Stimulated activated CD8-positive, alpha-beta memory T cell treated with anti-CD3 and anti-CD28 coated beads, Interleukin-4, amount 100 ng/mL, for 1 hour (primary cell): ENCODE measurements at places on chromosomes 5 and 9.

GRCh38 chr9:129077236-129077635, 3.7 kb upstream of the DOLPP1 start:
- DNase-seq, result no peak

GRCh38 chr9:18009902-18010301, 431.0 kb downstream of the SH3GL2 start:
- DNase-seq, result no peak

DNA sequence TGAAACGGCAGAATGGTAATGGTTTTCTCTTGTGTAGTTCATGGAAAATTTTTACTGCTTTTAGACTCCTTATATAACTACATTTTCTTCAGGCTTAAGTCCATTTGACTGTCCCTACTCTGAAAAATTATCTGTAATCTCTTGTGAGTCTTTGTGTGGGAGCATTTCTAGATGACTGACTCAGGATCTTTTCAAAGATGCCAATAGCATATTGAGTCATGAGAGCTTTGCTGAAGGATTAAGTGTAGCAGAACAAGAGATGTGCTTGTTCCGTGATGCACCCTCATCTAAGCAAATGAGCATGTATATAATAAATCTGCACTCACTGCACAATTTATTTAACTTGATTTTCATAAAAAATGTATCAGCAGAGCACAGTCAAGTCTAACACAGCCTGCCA, 298.7 kb upstream of the CDH6 start:
- no peak for DNase-seq

GRCh38 chr5:33205727-33206410, 234.9 kb upstream of the TARS1 start:
- DNase-seq, result no peak

DNA sequence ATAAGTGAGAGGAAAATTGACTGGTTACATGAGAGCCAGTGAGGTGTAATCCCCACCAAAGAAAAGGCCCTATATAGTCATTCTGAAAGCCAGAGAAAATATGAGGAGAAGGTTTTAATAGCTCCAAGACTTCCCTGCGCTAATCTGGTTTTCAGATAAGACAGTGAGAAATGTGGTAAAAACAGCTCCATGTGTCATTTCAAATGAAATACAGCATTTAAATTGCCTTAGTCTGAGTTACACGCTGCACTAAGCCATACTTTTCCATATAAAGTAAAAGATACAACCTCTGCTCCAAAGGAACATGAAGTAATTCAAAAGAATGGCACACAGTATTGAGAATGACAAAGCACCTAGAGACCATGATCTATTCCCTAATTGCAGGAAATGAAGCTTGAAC, 378.0 kb upstream of the PDE4D start:
- DNase-seq, result no peak

GRCh38 chr9:114049441-114050225, 28.5 kb downstream of the AMBP start:
- DNase-seq, result no peak

GRCh38 chr5:158086856-158087255, 227.9 kb upstream of the CLINT1 start:
- DNase-seq, result no peak

GRCh38 chr5:107154593-107154992, 516.1 kb downstream of the EFNA5 start:
- no peak for DNase-seq

DNA sequence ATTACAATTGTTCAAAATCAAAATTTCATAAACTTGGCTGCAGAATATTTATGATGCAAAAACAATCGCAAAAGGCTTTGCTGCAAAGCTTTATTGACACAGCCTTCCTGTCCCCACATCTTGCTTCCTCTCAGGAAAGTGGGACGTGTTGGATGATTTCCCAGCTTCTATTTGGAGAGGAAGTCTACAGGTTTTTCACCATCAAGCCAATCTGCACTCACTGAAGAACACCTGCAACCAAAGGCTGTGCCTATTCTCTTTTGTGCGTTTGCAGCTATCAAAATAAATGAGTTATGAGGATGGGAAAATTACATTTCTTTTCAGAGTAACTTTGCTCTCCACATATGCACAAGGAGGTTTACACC, 214.4 kb downstream of the PLK2 start:
- DNase-seq, result no peak

- no peak for DNase-seq
Observed at GRCh38 chr9:76415731-76416130, 21.5 kb upstream of the RFK start.

DNA sequence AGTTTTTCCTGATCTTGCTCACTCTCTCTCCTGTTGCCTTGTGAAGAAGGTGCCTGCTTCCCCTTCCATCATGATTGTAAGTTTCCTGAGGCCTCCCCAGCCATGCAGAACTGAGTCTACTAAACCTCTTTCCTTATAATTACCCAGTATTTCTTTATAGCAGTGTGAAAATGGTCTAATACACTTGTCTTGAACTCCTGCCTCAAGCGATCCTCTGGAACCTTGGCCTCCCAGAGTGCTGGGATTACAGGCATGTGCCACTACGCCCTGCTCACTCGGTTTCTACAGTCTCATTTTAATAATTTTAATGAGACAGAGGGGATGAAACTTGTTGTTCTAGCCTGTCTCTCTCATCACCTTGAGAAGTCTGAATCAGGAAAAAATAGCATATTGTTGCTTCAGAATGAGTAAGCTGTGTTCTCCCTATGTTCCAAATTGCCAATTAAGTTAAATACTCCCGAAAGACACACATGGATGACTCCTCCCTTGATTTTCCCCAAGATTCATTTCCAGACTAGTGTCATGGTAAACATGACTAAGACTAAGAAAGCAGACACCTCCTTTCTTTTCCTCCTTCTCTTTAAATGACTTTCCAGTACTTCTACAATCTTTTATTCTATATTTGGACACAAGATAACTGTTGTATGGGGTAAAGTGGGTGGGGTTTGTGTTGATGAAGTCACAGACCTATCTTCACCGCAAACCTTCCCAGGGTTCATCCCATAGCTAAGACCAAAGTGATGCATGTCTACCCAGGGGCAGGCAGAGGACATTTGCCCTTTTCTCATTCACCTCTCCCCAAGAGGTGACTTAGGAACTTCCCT, 7.8 kb upstream of the DNAJC18 start:
- DNase-seq, result no peak

DNA sequence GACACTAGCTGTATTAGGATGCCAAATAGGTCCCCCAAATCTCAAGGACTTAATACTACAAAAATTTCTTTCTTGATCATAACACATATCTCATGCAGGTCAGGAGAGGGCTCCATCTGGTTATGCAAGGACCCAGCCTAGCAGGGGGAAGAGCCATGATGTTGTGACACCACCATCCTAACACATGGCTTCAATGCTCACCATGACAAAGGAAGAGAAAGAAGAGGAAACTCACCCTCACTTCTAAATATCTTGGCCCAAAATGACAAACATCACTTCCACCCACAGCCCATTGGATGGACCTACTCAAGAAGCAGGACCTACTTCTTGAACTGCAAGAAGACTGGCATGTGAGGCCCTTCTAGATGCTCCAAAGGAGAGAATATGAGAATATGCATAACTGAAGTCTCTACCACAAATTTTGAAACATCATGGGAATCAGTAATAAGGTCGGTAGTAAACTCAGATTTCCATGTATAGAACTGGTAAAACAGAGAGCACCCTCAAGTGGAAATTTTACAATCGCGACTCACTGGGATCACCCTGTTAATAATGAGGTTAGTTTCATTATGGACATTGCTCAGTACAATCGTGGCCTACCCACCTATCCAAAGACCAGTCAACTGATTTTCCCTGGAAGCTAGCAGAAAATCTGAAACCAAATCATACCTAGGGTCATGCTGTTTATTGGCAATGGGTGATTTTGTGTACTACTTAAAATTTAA, 308.2 kb downstream of the ACTL7B start:
- no peak for DNase-seq

DNA sequence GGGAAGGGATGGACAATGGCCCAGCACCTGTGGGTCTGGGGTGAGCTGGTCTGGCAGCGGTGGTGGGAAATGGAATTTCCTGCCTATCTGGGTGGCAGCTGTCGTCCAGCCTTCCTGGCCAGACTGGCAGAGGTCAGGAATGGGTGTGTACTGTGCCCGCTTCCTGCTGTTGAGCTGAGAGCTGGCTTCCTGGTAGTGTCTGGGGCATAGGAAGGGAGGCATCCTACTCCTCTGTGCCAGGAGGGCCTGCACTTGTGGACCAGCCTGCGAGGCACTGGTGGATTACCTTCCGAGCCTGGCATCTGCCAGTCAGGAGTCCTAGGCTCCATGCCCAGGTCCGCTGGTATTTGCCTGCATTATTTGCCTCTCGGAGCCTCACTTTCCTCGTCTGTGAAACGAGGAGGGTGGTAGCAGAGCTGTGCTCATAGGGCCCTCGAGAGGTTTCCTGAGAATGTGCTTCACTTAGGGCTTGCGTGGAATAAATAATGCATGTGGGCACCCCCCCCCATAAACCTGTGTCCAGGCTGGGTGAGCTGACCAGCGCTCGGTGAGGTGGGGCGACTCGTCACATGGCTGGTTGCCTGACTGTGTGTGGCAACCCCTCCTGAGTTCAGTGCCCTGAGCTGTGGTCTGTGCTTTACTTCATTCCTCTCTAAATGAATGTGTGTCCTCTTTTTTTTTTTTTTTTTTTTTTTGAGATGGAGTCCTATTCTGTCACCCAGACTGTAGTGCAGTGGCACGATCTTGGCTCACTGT, 47.7 kb downstream of the HMCN2 start:
- no peak for DNase-seq

- DNase-seq, result no peak
Observed at GRCh38 chr5:82165740-82166530, 112.2 kb downstream of the RPS23 start.

- DNase-seq, result no peak
Observed at GRCh38 chr5:54224103-54224826, 86.1 kb downstream of the ARL15 start.

DNA sequence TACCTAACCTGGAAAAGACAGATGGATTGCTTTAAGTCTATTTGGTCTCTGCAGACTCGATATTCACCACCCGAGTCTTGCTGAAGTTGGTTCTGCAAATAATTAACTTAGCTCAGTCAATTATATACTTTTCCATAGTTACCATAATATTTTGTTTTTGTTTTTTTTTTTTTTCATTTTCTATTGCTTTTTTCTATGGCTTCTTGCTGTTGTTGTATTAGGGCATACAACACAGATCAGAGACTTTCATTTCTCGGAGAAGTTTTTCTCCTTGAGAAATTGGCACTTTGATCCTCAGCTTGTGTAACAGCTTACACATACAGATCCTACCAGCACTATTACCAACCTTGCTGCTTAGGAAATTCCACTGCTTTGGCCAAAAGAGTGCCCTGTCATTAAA, 88.0 kb downstream of the GPR21 start:
- no peak for DNase-seq

DNA sequence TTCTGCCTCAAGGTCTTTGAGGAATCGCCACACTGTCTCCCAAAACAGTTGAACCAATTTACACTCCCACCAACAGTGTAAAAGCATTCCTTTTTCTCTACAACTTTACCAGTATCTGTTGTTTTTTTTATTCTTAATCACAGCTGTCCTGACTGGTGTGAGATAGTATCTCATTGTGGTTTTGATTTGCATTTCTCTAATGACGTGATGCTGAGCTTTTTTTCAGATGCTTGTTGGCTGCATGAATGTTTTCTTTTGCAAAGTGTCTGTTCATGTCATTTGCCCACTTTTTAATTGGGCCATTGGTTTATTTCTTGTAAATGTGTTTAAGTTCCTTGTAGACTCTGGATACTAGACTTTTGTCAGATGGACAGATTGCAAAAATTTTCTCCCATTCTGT, 400.0 kb downstream of the DEPDC1B start:
- DNase-seq, result no peak

DNA sequence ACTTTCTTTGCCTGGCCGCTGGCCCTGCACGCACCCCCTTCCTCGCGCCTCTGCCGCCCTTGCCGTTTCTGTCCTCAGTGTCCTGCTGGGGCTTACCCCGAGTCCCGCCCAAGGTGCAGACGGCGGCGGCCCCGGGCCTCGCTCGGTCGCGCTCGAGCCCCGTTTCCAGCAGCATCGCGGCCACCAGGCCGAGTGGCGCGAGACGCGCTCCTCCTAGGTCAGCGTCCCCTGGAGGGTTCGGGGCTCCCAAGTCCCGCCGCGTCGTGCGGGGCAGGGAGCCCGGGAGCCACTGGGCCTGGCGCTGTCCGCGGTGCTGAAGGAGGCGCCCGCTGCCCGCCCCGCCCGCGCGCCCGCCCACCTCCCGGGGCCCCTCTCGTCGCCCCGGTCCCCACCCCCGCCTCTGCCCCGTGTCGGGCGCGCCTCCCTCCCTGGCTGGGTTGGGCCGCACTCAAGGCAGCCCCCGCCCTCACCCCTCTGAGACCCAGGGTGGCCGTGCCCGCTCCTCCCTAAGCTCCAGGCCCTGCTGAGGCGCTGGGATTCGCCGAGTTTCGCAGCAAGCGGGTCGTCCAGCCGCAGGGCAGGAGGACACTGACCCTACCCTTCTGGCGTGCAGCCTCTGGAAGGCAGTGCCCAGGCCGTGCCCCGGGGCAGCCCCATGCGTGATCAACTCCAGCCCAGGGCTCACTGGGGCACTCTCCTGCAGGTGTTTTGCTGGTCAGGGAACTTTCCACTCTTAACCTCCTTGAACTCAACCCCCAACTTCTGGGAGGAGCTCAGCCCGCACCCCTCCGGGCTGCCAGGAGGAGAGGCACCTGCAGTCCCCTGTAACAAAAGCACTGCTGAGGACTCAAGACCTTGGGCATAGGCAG, at the start of gene LHX3:
Gene LHX3 (minus strand): TSS at position 291 of the 869 bp plus-strand sequence. CDS start 116 bp downstream, at position 175.
- no peak for DNase-seq

DNA sequence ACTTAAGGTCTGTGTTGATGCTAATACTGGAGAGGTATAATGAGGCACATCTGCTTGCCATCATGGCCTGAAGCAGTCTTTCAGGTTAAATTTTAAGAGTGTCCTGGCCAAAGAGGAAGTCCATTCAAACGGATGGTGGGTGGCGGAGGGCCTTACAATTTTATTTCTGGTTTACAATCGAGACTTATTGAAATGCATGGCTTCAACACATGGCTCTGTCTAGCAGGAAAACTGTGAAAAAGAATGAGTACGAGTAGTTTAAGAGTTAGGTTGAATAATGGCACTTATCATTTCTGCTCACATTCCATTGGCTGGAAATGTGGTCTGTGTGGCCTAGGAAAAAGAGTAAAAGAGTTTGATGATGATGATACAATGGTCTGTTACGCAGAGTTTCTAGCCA, 42.1 kb downstream of the LRRC70 start:
- DNase-seq, result no peak

- DNase-seq, result no peak
Observed at GRCh38 chr9:114746591-114747346, 59.1 kb downstream of the TNFSF15 start.

GRCh38 chr5:79850316-79850822, 140.7 kb downstream of the MTX3 start:
- DNase-seq, result no peak

DNA sequence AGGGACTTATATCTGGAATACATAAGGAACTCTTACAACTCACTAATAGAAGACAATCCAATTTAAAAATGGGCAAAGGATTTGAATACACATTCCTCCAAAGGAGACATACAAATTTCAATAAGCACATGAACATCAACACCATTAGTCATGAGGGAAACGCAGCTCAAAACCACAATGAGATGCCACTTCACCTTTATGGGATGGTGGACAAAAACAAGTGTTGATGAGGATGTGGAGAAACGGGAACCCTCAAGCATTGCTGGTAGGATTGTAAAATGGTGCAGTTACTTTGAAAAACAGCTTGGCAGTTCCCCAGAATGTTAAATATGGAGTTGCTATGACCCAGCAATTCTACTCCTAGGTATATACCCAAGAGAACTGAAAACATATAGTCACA, 72.7 kb upstream of the IER5L start:
- no peak for DNase-seq

- DNase-seq, result no peak
Observed at GRCh38 chr5:11791792-11792191, 112.5 kb downstream of the CTNND2 start.
